Hypothalamus (tissue), 51 donors: ENCODE measurements at places on chromosomes 3 and 15.

DNA sequence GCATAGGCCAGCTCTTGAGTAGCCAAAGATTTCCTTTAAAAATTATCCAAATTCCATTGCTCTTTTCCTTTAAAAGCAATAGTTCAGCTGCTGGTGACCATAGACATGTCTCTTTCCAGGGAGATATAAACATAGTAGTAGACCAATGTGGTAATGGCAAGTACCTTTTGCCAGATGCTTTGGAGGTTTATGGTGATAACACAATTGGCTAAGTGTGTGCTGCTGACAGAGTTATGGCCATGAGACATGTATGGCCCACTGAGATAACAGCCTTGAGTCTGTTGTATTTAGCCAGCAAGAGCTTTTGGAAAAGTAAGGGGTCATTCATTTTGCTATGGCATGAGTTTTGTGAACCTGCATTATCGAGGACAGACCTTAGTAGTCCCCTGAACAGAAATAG lies 1146.8 kb downstream of the TUSC7 start:
- no peak for DNase-seq

GRCh38 chr3:108320746-108321350 lies 24.5 kb downstream of the HHLA2 start:
- no peak for DNase-seq

GRCh38 chr3:197487911-197488391 lies 67.8 kb downstream of the BDH1 start:
- no peak for DNase-seq

DNA sequence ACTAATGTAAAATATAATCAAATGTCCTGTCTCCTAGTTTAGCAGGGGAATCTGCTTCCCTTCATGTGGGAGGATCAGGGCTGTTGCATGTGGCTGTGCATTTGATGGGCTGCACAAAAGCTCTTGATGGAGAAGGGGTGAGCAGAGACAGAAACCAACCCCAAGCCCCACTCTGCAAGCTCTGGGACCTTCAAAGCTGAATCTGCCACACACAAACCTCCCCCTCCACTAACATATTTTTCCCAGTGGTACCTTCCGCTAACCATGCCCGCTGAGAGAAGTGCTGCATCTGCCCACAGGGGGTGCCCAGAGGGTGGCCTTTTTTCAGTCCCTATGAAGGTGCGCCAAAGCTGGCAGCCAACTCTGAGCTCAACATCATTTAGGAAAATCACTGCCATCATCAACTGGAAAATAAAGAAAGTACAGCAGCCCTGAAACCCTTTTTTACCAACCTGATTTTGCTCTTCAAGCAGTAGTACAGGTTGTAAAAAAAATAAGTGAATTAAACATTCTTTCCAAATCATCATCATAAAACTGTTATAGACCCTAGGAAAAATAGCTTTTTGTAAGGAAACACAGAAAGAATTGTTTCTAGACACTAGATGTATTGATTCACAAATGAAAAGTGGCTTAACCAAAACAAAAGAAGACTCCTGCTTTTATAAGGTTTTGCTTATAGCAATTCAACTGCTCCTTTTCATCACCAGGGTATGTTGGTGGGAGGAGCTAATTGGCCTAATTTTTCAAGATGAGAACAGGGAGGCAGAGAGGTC lies 97.0 kb downstream of the HHLA2 start:
- DNase-seq: no peak

DNA sequence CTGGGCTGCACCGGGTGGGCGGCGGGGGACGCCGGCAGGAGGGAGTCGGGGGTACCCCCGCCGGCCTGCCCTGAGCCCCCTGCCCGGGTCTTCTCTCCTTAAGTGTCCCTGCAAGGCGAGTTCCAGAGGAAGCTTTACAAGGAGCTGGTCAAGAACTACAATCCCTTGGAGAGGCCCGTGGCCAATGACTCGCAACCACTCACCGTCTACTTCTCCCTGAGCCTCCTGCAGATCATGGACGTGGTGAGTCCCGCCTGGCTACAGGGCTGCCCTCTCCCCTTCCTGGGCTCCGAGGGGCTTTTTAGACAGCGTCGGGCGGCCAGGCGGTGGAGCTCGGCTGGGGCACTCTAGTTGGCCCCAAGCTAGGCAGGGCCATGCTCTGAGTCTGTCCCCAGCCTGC lies 480 bp downstream of the CHRNA7 start:
- DNase-seq: no peak

DNA sequence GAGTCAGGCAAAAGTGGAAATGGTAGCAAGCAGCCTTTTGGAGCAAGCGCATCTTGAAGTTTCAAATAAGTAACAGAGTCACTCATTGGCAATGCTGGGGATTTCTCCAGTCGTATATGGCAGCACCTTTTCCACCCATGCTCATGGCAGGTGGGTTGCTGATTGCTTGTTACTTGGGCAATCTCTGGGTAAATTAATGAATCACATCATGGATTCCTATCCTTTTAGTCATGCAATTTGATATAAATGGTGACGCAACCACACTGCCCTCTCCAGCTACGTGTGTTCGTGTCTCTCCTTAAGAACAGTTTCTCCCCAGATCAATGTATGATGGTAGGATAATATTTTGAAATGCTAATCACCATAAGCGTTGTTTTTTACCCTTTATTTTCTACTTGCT lies 339.9 kb upstream of the KCNH8 start:
- DNase-seq: no peak
